Stimulated activated CD4-positive, alpha-beta T cell treated with anti-CD3 and anti-CD28 coated beads, Interleukin-15, amount 100 ng/mL, for 1 hour (primary cell): ENCODE measurements at places on chromosomes 4 and X.

DNA sequence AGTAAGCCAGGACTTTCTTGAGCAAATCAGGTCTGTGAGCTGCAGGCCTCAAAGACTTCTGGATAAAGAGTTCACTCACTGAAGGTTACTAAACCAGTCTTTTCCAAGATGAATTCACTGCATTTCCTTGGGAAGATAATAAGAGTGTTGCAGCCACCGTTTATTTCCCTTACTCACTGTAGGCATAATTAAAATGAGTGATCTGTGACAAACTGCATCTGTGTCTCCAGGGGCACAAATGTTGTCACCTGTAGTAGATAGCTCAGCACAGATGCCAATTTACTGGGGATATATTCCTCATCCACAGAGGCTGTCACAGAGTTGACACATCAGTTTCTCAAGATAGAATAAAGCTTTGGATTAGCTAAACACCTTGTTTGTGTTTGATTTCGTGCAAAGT lies 580.2 kb downstream of the SPRY1 start:
- DNase-seq, result no peak

DNA sequence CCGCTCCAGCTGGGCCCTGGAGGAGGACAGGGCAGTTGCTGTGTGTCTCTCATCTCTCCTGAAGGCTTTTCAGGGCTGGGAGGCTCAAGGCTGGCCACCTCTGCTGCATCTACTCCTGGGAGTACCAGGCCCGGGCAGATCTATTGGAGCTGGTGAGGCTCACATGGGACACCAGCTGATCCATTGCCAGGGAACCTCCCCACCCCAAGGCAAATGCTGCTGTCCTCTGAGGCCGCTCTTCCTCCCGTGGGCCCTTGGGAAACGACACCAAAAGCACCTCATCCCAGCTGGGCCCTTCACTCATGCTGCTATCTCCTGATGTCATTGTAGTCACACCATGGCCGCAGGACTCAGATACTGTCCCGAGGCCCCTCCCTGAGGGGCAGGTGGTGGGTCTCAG lies 3.6 kb downstream of the UBL4A start:
- no peak for DNase-seq

DNA sequence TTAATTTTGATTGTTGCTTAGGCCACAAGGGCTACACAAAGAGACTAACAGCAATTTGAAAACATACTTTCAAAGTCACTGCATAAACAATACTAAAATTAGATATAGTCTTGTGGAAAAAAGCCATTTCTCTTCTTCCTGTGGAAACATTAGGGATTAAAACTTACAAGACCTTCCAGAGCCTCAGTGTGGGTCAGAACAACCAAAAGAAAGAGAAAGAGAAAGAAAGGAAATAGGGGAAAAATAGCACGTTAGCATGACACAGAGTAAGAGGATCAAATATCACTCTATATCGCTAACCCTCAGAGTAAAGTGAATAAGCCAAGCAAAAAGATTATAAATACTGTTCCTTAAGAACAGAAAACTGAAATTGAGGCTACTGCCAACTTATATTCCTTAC lies 127.8 kb upstream of the DIAPH2 start:
- no peak for DNase-seq

DNA sequence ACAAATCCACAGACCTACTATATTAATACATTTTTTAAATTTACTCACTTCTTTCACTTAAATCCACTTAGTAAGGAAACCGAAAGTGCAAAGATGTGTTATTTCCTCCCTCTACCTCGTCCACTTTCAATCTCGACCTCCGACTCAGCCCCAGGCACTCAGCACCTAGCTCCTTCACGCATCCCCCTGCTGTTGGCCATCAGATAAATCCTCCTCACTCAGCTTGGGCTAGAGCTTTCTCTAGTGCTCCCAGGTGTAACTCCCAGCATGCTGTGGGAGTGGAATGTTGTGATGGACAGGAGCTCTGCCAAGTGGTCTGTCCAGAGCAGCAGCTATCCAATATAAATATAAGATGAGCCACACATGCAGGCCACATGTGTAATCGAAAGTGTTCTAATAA lies 26.7 kb upstream of the TEC start:
- no peak for DNase-seq

DNA sequence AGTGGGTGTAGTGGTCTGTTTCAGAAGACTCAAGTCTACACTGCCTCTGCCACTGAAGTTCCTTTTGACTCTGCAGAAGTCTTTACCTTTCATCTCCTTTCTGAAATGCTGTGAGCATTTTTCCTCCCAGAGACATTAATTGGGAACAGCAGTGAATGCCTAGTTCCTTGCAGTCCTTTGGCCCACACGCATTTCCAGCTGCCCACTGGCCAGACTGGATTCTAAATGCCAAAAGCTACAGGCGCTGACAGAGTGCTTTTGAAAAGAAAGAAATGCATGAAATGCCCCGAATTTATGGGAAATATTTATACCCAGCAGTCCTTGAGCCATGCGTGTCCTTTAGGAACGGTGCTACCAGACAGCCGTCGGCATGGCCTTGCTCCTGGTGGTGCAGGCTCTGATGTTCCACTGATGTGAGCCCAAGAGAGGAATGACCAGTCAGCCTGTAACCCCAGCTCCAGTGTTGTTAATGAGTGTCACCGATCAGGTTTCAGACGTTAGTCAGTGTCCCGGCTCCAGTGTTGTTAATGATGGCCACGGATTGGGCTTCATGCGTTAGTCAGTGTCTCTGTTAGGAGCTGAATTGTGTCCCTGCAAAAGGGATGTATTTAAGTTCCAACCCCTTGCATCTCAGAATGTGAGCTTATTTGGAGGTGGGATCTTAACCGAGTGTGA lies 132.6 kb downstream of the TBL1X start:
- no peak for DNase-seq

- no peak for DNase-seq
These were observed 2.9 kb upstream of the AFP start for GRCh38 chr4:73433140-73433539.

DNA sequence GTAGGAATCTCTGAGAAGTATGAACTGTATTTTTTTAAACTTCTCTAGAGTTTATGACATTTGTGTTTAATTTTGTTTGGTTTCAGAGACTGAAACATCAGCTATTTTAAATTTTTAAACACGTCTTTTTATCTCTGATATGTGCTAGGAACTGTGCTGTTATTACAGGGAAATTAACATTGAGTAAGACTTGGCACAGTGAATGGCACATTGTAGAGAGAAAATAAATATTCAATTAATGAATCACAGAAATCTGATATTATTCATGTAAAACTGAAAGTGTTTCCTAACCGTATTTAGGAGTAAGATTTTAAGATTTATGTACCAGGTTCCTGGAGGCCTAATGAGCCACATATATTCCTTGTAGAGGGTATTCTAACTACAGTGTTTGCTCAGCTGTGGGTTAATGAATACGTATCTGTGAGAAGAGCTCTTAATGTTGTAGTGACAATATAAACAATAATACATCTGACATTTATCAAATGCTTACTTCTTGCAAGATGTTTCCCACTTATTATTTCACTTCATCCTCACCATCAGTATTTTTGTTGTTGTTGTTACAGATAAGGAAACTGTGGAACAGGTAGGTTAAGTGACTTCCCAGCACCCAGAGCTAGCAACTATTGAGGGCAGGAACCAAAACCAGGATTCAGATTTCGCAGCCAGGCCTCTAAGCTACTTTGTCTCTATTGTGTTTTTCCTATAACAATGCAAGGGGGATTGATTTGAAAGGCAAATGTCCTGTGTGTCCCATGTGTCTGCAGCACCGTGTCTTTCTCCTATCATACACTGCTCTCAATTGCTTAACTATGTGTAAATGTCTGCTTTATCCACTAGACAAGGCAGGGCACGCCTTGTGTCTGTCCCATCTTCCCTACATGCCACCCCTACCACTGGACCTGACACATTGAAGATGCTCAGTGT lies 121.1 kb upstream of the FAM9C start:
- no peak for DNase-seq

DNA sequence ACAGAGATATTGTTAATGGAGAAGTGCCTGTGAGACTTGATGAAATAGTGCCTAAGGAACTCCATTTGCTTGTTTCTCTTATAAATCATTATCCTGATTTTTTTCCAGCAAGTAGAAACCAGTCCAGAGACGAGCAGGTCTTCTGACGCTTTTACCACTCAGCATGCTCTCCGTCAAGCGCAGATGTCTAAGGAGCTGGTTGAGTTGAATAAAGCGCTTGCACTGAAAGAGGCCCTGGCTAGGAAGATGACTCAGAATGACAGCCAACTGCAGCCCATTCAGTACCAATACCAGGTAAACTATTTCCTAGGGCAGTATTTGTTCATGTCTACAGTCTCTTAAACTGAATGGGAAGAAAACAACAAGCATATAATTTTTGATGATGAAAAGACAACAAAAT lies 63.6 kb downstream of the KIF4A start:
- no peak for DNase-seq

GRCh38 chr4:146507632-146508031 lies 14.1 kb downstream of the SLC10A7 start:
- no peak for DNase-seq

DNA sequence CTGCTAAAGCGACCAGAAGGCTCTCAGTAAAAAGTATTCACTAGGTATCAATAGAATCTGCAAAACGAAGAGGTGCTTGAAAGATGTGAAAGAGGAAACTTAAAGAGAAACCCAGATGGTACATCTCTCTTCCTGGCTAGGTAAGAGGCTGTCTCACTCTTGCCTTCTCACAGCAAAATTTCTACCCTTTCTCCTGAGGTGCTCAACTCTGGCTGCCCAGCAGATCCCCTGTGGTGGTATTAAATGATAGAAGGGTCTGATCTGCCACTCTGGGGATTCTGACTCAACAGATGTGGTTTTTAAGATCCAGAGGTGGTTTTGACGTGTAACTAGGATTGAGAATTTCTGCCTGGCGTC lies 14.9 kb upstream of the TSPAN5 start:
- DNase-seq, result no peak

DNA sequence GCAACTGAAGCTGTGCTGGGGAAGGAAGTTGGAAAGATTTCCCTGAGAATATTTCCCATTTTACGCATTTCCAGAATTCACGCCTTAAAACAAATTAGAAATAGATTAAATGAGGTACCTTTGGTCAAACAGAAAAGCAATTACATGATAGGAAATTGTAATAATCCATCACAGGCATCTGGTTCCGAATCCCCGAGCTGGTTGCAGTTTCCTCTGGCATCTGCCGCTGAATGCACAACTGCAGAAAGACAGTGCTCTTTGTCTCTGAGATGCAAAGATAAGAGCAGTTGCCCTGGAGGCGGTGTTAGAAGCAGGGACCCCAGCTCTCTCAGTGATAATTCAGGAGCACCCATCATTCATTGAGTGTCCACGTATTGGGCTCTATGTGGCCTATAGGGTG lies 224.4 kb downstream of the LDB2 start:
- no peak for DNase-seq

GRCh38 chrX:129115104-129115503 lies 408.2 kb downstream of the SMARCA1 start:
- DNase-seq, result no peak

DNA sequence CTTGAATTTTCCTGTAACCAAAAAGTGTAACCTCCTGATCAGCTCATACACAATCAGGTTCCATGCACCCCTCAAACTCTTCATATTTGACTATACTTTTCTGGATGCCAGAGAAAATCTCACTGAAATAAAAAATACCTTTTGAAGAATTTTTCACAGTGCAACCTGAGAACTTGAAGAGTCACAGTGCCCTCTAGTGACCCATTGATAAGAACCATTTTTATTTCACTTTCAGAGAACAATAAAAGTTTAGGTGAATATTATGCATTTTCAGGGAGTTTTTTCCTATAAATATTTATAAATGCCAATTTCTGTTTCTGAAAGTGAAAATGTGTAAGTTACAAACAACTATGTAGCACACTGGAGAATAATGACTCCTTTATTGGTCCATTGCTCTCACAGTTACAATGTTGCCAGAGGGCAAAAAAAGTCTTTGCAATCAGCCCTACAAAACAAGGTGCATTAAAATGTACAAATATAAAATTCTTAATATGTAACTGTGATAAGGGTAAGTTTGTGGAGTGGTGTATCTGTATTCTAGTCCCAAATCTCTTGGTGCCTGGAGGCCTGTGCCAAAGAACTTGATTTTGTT lies 153.6 kb upstream of the INTU start:
- DNase-seq, result no peak

- DNase-seq, result no peak
These were observed 39.9 kb downstream of the ATG4A start for GRCh38 chrX:108131471-108131870.

DNA sequence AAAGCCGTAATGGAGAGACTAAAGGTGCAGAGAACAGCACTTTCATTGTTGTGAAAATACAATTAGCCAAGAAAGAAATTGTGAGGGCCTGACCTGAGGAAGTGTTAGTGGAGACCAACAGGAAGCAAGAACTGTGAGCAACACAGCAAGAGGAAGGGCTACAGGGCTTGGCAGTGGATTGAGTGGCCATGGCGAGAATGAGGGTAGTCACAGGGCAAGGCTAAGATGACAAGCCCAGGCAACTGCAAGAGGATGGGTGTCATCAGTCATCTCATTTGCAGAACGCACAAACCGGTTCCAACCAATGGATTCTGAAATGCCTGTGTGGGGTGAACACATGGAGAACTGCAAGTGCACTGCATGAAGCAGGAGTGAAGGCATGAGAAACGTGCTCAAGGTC lies 3.6 kb downstream of the SLC10A6 start:
- DNase-seq, result no peak

DNA sequence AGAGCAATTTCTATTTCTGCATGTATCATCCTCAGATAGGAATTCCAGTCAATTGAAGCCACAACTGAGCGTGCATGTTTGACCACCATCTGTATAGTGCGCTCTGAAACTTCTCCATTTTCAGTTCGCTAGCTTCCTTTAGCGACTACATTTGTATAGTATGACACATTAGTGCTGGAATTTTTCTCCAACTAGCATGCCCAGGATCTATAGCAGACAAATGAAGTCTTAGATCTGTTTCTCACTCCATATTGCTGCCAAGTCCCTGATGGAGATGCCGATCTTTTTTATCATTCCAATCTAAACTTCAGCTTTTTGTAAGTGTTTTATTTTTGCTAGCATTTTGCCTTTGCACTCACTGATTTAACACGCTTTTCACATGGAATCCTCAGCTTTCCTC lies 774.8 kb upstream of the TENM3 start:
- no peak for DNase-seq

DNA sequence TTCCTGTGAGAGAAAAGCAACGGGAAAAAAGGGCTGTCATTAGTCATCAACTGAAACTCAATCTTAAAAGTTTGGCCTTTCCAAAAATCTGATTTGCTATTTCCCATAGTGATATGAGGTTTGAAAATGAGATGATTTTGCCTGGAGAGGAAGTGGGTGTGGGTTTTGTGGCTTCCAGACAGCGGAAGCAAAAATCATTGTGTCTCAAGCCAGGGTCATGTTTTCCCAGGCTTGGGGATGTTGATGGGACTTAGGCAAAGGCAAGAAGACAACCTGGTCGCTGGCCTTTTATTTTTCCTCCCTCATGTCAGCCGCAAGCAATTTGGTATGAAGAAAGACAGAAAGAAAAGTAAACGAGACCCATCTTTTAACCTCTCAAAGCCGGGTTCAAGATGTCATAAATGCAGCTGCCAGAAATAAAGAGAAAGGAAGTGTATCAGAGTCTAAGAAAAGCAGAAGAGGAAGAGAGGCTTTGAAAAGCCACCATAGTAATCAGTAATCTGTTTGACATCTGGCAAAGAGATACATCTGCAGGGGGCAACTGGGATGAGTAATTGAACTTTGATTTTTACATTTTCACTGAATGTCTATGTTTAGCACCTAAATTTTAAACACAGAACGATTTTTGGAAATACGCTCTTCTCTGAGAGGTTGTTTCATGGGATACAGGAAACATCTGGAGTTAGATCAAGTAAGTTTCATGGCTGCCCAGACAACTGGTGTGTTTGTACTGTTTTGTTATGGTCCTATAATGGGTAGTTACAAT lies 521.6 kb upstream of the SLIT2 start:
- DNase-seq, result no peak
